Activated gamma-delta T cell treated with anti-CD3 and anti-CD28 coated beads, Interleukin-2, amount 50 U/mL, for 16 hours (primary cell): ENCODE measurements at places on chromosomes 12 and 14.

DNA sequence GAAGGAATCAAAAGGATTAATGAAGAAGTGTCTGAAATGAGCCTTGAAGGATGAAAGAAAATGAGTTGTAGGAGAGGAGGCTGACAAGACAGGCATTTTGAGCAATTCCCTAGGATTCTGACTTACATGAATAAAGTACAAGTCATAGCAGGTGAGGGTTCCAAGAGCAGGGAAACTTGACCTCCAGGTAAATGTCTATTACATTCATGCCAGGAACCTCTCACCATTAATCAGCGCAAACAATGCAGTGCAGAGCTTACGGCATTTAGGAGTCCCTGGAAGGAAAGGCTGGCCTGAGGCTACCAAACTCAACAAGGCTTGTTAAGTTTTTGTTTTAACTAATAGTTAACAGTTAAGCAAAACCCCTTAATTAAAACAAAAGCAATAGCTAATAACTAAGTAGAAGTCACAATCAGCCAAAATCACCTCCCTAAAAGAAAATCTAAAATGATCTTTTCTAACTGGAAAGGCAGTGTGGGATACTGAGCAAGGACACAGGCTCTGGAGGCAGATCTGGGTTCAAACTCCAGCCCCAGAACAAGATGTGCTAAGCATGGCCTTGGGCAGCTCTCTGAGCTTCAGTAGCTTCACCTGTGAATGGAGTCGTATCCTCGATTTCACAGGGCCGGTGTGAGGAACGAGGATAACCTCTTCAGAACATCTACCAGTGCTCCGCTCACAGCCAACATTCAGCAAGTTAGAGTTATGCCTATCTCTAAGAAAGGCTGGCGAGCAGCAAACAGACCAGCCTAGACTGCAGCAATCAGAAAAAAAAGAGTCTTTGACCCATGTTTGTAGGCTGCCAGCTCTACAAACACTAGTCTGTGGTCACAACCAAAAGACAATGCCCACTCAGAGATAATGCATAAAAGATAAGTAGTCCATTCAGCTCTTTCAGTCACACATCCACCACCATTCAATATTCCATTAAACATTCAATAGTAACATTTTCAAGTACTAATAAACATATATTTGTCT is 16.9 kb downstream of the PPTC7 start:
- DNase-seq: no peak

DNA sequence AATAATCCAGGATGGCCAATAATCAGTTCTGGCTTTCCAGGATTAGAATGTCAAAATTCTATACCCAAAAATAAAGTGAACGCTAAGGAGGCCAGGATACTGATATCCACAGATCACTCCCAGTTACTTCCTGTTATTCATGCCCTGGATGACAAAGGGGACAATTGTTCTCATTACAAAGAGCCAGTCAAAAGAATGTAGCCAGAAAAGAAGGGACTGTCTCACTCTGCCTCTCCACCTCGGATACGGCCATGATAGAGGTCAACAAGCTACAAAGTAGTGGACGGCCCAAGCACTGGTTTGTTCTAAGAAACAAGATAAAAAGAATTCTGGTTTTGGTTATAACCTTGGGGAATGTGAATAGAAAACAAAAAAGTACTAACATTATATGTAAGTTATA is 116.1 kb upstream of the ATF7IP start:
- no peak for DNase-seq

DNA sequence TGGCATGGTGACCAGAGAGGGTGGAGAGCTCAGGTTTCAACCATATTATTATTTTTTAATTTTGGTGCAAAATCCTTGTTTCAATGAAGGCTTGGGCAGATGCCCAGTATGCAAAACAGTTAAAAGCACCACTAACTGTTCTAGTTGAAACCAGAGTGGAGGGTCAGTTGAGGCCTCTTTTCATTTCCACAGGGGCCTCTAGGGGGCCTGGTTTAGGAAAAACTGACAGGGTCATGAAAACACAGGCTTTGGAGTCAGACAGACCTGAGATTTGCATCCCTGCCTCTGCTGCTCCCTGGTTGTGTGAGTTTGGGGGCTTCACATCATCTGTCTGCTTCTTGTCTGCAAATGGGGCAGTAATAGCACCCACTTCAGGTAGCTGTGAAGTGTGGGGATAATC is 3.3 kb upstream of the RPH3A start:
- no peak for DNase-seq

GRCh38 chr14:51430633-51431032 is 190.6 kb downstream of the TMX1 start:
- no peak for DNase-seq

DNA sequence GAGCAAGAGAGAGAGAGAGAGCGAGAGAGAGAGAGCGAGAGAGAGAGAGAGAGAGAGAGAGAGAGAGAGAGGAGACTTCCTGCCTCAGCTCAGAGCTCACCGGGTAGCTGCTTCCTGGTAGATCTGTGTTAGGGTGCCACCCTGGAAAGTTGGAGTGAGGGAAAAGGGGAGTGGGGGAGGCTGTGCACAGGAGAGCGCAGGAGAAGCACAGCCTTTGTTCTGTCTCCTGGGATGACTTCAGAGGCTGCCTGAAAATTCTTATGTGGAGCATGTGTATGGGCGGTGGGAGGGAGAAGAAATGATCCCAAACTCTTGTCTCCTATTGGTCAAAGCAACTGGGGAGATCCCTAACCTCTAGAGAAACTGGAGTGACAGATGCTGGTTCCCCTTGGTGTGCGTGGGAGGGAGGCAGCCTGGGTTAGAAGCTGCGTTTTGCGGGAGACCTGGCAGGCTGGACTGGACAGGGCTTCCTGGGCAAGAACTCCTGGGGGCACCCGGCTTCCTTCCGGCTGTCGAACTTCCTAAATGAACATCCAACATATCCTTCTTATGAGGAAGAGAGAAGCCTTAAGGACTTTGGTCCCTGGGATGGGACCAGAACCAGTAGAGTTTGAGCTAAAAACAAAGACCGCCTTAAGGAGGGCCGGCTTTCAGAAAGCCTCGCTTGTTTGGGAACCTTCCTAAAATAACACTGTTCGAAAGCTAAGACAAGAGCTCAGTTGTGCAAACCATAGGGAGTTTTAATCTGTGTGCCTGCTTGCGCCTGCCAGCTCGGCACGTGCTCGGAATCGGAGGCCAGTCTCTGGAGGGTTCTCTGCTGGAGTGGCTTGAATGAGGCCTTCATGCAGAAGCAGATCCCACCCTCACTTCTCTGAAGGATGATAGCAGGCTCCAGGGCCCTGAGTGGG is 30.4 kb upstream of the BEGAIN start:
- DNase-seq: no peak

- DNase-seq: no peak
These were observed 313.9 kb downstream of the BCL11B start for GRCh38 chr14:98958048-98958631.

DNA sequence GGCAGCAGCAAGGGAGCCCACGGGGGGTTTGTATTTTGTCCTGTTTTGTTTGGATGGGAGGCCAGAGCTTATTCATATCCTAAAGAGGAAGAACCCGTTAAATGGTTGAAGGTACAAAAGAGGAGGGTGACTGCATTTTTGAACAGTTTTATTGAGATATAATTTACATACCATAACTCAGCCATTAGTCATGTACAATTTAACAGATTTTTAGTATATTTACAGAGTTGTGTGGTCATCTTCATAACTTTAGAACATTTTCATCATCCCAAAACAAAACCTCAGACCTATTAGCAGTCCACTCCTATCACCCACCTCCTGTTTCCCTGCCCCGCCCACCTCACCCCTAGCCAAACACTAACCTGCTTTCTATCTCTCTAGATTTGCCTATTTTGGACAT is 12.6 kb downstream of the NRDE2 start:
- DNase-seq: no peak

GRCh38 chr12:117279606-117280005 is 81.8 kb downstream of the NOS1 start:
- DNase-seq: no peak
